ENCODE measurements at places on chromosomes 5 and 9. TPM values are rescaled to one million over a fixed set of nuclear protein-coding genes. Genes with fewer than 3 reads are reported as not detected.

ORM2 gene
- total RNA-seq: not detected

PCDHAC2 gene
- 3.7 TPM for total RNA-seq

RUSC2 gene
- 30.0 TPM for total RNA-seq

SH3PXD2B gene
- total RNA-seq: 19.2 TPM

All from mammary epithelial cell (primary cell).